ENCODE measurements at places on chromosomes 11 and 22. TPM values are rescaled to one million over a fixed set of nuclear protein-coding genes. Genes with fewer than 3 reads are reported as not detected.

Gene UBQLN3
- not detected for total RNA-seq

Gene EXPH5
- 1.1 TPM for total RNA-seq

Gene SLC5A4
- not detected for total RNA-seq

Gene SLC17A6
- not detected for total RNA-seq

Gene SCN3B
- not detected for total RNA-seq

Gene MIOX
- total RNA-seq, result not detected

Gene NCF4
- not detected for total RNA-seq

Gene ASRGL1
- 0.98 TPM for total RNA-seq

Gene MS4A4E
- total RNA-seq, result not detected

Gene PGA5
- not detected for total RNA-seq

Gene CCDC89
- total RNA-seq, result 7.9 TPM

Gene DEAF1
- total RNA-seq, result 26.7 TPM

Gene TTC36
- total RNA-seq, result not detected

Gene OR52I2
- not detected for total RNA-seq

Gene NRIP3
- total RNA-seq, result 4.3 TPM

Gene RAB36
- 4.6 TPM for total RNA-seq

Gene OPCML
- total RNA-seq, result 0.82 TPM

Gene TBX10
- total RNA-seq, result not detected

Gene IL17REL
- total RNA-seq, result not detected

Gene CARD10
- 5.8 TPM for total RNA-seq

Gene PLAAT5
- total RNA-seq, result 0.18 TPM

Gene CCDC81
- total RNA-seq, result 2.6 TPM

Gene SCGB1C1
- total RNA-seq, result not detected

Gene ARRB1
- total RNA-seq, result 32.0 TPM

Gene FDXACB1
- 0.98 TPM for total RNA-seq

Gene SUSD2
- 0.99 TPM for total RNA-seq
